Naive thymus-derived CD8-positive, alpha-beta T cell (primary cell): ENCODE measurements at places on chromosomes 6 and 20.

- DNase-seq = no peak
Observed at GRCh38 chr20:48025051-48025515, 239.8 kb upstream of the SULF2 start.

DNA sequence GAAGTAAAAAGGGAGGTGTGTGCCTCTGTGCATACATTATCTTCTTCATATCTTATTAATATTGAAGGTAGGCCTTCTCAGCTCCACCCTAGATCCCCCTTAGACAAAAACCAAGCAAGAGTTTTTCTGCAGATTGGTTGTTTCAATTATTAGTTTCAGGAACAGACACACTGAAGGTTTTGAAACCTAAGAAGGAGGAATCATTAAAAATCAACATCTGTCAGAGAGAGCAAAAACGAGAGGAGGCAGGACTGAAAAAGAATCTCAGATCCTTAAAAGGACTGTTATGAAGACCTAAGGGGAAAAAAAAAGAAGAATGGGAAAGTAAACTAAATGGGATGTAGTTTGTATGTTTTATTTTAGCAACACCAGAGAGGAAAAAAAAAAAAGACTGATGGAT is 560.8 kb upstream of the JAG1 start:
- no peak for DNase-seq

GRCh38 chr20:32123088-32123487 is 13.6 kb downstream of the TM9SF4 start:
- no peak for DNase-seq

DNA sequence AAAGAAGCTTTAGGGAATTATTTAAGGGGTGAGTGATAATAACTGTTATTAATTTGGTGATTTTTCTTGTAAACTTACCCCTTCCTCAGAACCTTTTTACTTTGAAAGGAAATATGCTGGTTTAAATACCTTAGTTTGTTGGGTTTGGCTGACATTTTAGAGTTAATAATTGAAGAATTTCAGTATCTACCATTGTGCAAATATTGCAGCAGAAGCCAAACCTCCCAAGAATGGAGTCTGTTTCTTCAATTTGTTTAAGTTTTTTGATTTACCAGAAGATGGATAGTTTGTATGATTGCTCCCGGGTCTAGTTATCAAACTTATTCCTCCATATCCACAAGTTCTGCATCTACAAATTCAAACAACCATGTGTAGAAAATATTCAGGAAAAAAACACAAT is 77.1 kb downstream of the ATRN start:
- DNase-seq = no peak

DNA sequence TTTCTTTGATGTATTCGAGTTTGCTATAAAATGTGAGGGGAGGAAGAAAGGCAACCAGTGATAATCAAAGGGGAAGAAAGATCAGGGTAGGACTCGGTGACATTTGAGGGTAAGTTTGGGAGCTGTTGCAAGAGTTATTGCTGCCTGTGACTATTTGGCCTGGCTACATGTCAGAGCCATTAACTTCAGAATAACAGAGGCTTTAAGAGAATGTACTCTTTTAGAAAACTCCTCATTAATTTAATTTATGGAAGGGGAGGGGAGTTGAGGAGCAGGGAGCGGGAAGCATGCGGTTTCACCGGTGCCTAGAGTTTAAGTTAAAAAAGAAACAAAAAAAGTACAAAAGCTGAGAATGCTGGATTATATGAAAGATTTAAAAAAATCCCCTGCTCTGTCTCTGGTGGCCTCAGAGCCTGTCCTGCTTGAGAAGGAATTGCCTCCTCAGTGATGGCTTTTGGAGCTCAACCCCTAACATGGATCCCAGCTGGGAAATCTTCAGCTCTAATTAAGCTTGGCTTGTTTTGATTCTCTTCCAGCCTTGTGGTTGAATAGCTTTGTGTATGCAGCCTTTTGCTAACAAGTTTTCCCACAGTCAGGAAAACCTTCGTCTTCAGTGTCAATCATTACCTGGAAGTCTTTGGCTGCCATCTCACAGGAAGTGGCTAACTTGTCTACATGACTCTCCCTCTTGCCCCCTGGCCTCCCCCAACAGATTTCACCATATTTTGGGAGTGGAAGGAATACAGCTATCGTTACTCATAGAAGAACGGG is 238.2 kb downstream of the SOX4 start:
- DNase-seq = no peak

- peak; percentile 11 for DNase-seq
Observed at GRCh38 chr20:37914672-37915433, 11.9 kb downstream of the VSTM2L start.

GRCh38 chr6:15462256-15462655 is 200.6 kb downstream of the DTNBP1 start:
- no peak for DNase-seq

- no peak for DNase-seq
Observed at GRCh38 chr6:39347206-39347605, 24.7 kb upstream of the KCNK16 start.
